ENCODE measurements at places on chromosomes 3 and 15.

- no peak for DNase-seq
These were observed 198.6 kb upstream of the SLC2A2 start for GRCh38 chr3:171225165-171225564.

- DNase-seq, result no peak
These were observed 17.6 kb upstream of the ST8SIA2 start for GRCh38 chr15:92376109-92376508.

DNA sequence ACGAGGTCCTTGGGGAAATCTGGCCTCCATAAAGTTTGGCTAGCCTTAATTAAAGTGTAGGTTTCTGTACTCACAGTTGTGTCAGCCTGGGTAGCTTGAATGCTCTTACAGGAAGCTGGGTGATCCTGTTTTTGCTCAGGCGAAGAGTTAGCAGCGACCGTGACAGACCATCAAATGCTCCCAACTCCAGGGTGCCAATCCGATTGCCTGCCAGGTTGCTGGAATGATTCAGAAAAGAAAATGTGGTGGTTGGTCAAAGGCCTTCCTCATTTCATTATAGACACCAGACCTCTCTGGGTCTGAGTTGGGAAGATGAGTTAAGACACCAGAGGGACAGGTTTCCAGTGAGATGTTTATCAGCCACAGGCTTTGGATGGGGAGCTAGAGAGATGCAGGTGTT, 86.0 kb downstream of the LRIG1 start:
- DNase-seq, result no peak

GRCh38 chr3:7879572-7879971, 622.1 kb upstream of the LMCD1 start:
- no peak for DNase-seq

GRCh38 chr3:194312743-194313281, 38.3 kb downstream of the CPN2 start:
- DNase-seq, result no peak

DNA sequence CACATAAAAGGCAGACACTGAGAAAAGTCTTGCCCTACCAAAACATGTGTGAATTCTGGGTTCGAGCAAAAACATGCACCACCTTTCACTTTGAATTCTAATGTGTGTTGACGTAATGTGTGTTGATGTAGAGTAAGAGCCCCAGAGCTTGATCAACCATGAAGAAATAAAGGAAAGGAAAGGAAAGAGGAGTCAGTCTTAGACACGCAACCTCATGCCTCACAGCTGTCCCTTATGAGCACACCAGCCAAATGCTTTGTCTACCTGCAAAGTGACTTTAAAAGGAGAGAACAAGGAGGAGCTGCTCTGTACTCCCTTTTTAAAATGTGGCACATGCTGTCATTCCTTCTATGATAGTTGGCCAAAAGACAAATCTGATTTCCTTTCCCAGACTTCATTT, 80.8 kb downstream of the RFTN1 start:
- DNase-seq, result no peak

- peak; percentile 56 for DNase-seq
These were observed 1.4 kb downstream of the ACVR2B start for GRCh38 chr3:38454884-38455638.

GRCh38 chr15:47213883-47214282, 503.4 kb upstream of the SEMA6D start:
- no peak for DNase-seq

- DNase-seq, result no peak
These were observed 21.6 kb upstream of the ALCAM start for GRCh38 chr3:105345156-105345555.

DNA sequence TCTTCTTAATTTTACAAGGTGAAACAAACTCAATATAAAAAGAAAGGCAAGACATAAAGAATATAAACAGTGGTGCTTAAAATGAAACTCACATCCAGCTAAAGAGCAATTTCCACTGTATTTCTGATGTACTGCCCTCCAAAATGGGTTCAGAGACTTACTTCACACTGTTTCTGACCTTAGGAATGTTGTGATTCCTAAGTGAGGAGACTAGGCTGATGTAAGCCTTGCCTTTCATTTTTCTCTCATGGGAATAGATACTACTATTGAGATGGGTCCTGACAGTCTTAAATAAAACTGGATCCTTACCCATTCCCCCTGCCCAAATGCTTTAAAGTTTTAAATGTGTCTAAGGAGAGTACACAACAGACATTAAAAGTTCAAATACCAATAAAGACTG, 86.9 kb downstream of the CBLB start:
- DNase-seq, result no peak

DNA sequence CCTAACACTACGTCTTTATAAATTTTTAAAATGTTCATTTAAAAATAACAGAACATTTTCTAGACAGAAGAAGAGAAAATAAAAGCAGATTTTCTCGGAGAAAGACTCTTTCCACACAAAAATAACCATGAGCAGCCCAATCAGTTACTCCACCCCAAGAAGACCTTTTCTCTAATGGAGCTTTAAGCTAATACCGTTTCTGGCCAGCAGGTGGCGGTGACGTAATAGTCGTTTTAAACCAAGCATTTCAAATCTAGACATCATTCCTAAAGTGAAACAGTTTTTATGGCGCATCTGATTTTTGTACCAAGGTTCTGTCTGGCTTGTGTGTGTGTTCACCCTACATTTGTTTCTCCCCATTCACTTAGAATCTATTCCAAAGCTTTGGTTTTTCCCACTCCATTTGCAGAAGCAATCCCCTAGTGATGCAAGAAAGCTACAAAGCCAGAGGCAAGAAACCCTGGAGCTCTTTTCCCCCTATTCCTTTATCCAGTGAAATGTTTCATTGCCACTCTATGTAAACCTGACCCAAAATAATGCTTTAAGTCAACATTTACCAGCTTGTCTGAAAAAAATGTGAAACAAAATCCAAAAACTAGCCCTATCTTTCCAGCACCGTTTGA, 336.7 kb upstream of the IGF1R start:
- DNase-seq, result peak; percentile 84

DNA sequence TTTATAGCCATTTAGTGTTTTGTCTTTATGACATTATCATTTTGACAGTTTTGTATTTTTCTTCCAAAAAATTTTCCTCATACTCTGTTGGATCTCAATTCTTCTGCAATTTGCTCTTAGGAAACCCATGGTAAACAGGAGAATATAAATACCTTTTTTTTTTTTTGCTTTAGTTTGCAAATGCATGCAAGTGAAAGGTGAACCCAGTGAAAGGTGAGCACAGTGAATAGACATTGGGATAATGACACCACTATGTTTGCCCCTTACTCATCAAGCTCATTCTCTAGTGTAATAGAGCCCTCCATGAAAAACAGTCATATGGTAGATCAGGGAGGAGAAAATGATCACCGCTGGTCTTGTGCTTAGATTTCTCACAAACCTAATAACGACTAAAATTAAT, 59.0 kb upstream of the TRPC1 start:
- no peak for DNase-seq

GRCh38 chr15:57432141-57432741, 55.9 kb downstream of the CGNL1 start:
- DNase-seq, result no peak

DNA sequence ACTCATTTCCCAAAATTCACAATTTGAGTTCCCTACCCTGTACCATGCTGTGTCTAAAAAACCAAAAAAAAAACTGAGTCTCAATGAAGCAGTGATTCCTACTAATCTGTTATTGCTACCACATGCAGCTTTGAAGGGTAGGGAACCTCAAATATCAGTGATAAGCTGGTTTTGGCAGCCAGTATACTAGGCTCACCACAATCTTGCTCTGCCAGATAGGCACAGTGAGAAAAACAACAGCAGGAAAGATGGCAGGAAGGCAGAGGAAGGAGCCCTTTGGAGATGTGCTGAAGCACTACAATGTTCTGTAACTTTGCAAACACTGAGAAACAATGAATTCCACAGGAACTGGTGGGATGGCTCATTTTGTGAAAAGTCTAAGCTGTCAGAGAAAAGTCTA, 96.9 kb upstream of the UBP1 start:
- DNase-seq, result no peak

DNA sequence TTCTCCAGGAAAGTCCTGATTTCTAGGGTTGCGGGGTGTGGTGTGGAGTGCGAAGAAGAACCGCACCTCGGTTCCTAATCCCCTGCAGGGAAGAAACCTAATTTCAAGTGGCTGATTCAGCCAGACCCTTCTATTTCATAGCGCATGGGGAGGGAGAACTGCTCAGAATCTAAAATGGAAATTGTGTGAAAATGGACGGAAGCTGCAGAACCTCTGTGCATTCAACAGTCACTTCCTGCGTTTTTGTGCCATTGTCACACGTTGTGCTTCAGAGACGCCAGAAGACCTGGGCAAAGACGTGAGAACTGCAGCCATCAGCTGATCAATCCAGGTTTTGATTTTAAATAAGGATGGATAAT, 1.2 kb downstream of the SIDT1 start:
- peak; percentile 22 for DNase-seq

GRCh38 chr3:76122007-76122406, 336.7 kb upstream of the ZNF717 start:
- no peak for DNase-seq

DNA sequence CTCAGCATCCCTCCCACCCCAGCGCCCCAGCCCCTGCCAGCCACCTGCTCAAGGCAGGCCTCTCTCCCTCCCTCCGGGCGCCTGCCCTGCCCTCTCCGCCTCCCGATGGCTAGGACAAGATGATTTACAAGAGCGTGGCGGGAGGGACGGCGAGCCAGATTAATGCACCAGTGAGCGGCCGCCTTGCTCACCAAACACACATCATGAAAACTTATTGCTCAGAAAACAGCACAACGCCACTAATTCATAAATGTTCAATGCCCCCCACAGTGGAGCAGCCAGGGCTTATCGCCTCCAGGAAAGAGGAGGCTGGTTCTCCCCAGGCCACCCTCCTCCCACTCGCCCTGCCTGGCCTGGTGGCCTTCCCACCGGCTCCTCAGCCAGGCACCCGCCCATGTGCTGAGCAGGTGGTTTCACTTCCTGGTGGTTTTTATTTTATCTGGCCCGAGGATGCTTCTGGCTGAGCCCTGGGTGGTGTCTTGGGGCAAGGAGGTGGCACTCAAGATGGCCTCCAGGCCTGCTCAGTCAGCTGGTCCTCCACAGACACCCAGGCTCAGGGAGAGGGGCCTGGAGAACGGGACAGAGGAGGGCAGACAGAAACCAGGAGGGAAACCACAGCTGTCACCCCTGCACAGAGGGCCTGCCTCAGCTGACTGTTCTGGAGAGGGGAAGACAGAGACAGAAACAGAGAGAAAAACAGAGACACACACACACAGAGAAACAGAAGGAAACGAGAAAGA, 284.9 kb downstream of the UACA start:
- DNase-seq, result peak; percentile 12

DNA sequence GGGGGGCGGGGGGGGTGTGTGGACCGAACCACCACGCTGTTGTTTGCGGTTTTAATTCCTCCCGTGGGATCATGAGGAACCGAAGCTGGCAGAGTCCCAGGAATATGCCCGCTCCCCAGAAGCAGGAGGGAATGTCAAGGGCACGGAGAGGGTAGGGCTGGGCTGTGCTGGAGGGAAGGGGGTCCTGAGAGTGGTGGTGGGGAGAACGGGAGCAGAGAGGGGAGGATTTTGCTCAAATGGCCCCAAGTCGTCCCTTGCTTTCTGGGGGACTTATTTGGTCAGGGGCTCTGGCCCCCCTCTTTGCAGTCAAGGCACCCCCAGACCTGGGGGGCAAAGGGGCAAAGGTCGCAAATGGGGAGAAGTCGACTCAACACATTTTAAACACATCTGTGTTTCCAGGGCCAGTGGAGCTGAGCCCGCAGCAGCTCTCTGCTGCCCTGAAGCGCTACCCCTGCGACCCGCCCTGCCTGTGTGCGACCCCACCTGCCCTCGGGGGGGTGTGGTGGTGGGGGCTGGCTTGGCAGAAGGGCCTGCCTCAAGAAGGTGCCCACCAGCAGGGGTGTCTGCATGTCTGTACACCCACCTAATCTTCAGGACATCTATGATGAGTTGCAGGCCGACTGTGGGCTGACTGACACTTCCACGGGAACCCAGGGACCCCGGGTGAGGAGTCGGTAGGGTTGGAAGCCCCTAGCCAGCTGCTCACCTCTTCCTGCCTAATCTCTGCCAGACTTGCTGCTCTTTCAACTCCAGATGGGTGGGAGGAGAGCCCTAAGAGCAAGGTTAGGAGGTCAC, 602 bp upstream of the ATP2B2 start:
- DNase-seq, result no peak

DNA sequence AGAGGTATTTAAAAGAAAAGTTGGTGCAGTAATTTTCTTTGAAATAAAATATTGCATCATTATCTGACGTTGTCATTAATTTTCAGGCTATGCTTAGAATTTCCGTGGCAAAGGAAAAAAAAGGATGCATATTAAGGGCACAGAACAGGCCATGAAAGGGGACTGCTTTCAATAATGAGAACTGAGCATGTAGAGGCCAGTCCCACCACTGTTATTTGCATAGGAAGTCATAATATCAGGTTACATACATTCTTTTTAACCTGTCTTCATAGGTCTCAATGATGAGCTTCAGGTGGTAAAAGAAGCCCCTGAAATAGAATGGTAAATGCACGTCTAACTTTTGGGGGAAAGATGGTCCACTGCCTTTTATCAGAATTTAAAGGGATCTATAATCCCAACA, 272.1 kb upstream of the ALCAM start:
- DNase-seq, result no peak

DNA sequence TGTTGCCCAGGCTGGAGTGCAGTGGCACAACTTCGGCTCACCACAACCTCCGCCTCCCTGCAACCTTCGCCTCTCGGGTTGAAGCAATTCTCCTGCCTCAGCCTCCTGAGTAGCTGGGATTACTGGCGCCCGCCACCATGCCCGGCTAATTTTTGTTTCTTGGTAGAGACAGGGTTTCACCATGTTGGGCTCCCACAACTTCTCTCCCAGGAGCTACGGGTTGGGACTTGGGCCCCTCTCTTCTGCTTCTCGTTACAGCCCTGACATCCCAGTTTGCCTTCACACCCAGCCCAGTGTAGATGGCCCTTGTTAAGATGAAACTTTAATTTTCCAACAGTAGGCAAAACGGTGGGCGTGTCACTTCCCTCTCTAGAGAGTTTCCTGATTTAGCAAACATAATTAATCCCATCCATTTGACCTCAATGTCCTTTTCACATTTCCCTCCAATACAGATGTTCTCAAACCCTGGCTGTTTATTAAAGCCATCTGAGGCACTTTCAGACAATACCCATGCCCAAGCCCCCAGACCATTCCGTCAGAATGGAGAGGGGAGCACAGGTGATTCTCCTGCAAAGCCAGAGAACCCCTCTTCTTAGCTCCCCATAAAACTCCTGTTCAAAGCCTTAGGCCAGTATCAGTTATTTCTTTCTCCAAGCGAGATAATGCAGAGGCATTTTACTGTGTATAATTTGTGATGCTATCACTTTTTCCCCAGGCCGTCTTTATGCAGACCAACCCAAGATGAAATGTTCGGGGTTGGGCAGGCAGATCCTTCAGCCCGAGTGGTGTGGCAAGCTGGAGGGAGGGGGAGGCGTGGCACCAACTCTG, 245.7 kb downstream of the XXYLT1 start:
- no peak for DNase-seq

- no peak for DNase-seq
These were observed 5.2 kb upstream of the CDAN1 start for GRCh38 chr15:42742149-42742548.

DNA sequence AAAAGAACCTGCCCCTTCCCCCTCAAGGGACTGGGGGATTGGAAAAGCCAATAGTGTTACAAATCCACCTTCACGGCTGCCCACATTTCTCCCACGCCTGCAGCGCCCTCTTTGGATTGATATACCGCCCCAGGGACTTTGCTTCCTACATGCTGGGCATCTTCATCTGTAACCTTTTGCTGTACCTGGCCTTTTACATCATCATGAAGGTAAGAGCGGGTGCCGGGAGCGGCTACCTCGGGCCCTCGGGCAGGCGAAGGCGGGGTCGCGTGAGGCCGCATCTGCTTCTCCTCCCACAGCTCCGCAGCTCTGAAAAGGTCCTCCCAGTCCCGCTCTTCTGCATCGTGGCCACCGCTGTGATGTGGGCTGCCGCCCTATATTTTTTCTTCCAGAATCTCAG, 73.1 kb downstream of the USF3 start:
- DNase-seq, result no peak

Measured in midbrain (tissue), 1 donor.